ENCODE measurements at places on chromosomes 13 and 19. TPM values are rescaled to one million over a fixed set of nuclear protein-coding genes. Genes with fewer than 3 reads are reported as not detected.

Gene CNN1
- 1.9 TPM for total RNA-seq

Gene FCER2
- not detected for total RNA-seq

GRCh38 chr13:75486146-75487062, 4.4 kb upstream of the TBC1D4 start:
- no peak for DNase-seq

DNA sequence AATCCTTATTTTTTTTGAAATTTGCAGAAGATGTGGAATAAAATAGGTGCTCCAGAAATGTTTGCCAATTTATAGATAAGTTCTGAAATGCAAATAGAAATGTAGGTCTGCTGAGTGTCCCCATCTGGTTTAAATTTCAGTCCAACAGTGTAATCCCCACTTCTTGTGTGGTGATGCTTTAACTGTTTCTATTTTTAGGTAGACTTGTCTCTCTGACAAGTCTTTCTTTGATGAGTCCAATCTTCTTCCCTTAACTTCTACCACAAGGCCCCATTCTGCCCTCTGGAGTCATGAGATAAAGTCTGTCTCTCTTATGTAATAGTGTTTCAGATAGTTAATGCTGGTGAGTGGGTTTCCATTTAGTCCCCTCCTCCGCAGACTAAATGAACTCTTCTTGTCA, 390.4 kb downstream of the RFC3 start:
- no peak for DNase-seq

DNA sequence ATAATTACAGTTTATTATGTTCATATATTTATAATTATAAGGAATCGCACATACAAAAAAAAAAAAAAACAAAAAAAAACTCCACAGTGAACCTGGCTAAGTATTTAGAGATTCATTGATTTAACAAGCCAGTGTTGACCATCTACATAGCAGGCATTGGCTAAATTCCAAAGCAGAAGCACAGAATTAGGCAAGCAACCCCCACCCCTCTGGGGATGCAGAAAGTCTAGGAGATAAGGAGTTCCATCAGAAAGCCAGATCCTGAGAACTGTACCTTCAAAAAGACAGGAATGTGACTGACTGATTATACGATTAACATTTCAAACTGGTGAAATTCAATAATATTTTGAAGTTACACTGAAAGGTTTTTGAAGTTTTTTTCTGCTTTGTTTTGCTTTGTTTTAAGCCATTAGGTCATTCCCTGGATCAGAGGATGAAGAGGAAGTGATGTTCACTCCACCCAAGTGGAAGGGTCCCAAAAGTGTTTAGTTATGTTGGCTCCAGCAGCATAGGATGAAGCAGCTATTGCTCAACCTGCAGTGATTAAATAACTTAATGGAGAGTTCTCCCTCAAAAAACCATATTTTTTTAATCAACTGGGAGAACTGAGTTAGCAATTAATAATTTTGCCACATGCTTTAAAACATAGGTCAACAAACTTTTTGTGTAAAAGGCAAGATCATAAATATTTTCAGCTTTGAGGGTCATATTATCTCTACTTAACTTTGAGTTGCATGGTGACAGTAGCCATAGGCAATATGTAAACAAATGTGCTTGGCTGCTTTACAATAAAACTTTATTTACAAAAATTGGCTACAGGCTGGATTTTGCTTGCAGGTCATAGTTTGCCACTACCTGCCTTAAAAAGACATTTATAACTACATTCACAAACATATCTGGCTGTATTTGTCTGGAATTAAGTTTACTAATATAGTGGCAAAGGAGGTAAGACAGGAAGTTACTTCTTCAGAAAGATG, 49.6 kb downstream of the DOCK9 start:
- DNase-seq: no peak
